ENCODE measurements at places on chromosomes 7 and 10. TPM values are rescaled to one million over a fixed set of nuclear protein-coding genes. Genes with fewer than 3 reads are reported as not detected.

ST8SIA6 gene
- 0.09 TPM for total RNA-seq

ANKRD22 gene
- total RNA-seq, result 0.41 TPM

CTTNBP2 gene
- total RNA-seq, result 0.67 TPM

TUBAL3 gene
- total RNA-seq, result 0.24 TPM

ERVW-1 gene
- total RNA-seq, result 0.04 TPM

NPFFR1 gene
- 0.02 TPM for total RNA-seq

WNT2 gene
- total RNA-seq, result not detected

SLC25A40 gene
- 5.4 TPM for total RNA-seq

IGFBP1 gene
- total RNA-seq, result 72.9 TPM
